Testis (tissue), 5 donors: ENCODE measurements at places on chromosomes 11 and 22. TPM values are rescaled to one million over a fixed set of nuclear protein-coding genes. Genes with fewer than 3 reads are reported as not detected.

The FADS2 gene
- 123 TPM for total RNA-seq

DNA sequence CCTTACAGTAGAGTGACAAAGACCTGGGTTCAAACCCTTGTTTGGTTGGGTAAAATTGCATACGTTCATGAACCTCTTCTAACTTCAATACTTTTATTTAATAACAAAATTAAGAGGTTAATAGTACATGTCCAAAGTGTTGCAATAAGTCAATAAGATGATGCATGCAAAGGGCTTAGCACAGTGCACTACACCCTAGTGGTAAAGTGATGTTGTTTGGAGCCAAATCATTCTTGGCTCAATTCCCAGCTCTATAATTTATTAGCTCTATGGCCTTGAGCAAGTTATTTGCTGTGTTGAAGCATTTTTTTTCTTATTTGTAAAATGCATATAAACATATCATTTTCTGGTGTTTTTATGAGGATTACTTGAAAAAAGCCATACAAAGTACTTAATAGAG lies 945.3 kb downstream of the LRRC4C start:
- H3K36me3 ChIP-seq: no peaks in the 10 kb centered on the region
- no peaks in the 10 kb centered on the region for H3K4me1 ChIP-seq
- no peaks in the 10 kb centered on the region for H3K27me3 ChIP-seq
- H3K27ac ChIP-seq: no peak overlapping the region

The TSGA10IP gene
- total RNA-seq: 5.5 TPM

The LAMTOR1 gene
- 107 TPM for total RNA-seq

The GAL3ST3 gene
- total RNA-seq: 2.0 TPM

The KRTAP5-2 gene
- not detected for total RNA-seq

DNA sequence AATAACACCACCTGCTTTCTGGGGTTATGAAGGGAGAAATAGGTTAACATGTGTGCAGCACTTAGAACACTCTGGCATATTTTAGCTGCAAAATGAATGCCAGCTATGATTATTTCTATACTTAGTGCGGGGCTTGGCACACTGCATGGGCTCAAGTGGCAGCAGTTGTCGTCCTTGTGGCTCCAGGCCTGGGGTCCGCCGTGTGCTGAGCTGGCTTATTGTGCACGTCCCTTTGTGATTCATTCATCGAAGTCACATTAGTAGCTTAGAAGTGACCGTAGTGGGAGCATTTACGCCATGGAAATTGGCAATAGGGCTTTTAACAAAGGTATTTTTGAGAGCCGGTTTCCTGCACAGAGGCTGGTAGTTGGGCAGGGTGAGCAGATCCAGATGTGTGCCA lies 4.2 kb downstream of the RASD2 start:
- no peak overlapping the region for H3K27ac ChIP-seq
- no peaks in the 10 kb centered on the region for H3K27me3 ChIP-seq
- no peak overlapping the region for H3K4me3 ChIP-seq
- no peaks in the 10 kb centered on the region for H3K36me3 ChIP-seq
- peaks cover 10% of the 10 kb centered on the region for H3K4me1 ChIP-seq

- no peaks in the 10 kb centered on the region for H3K36me3 ChIP-seq
- H3K27ac ChIP-seq: no peak overlapping the region
Observed at GRCh38 chr11:119324189-119324588, 7.3 kb upstream of the MCAM start.

The SF3A1 gene
- total RNA-seq: 159 TPM

The HEPHL1 gene
- 0.87 TPM for total RNA-seq
